NCI-H2081 treated with DMSO at 0.1 percent for 48 hours (cell line): ENCODE measurements at places on chromosomes 16 and 17.

DNA sequence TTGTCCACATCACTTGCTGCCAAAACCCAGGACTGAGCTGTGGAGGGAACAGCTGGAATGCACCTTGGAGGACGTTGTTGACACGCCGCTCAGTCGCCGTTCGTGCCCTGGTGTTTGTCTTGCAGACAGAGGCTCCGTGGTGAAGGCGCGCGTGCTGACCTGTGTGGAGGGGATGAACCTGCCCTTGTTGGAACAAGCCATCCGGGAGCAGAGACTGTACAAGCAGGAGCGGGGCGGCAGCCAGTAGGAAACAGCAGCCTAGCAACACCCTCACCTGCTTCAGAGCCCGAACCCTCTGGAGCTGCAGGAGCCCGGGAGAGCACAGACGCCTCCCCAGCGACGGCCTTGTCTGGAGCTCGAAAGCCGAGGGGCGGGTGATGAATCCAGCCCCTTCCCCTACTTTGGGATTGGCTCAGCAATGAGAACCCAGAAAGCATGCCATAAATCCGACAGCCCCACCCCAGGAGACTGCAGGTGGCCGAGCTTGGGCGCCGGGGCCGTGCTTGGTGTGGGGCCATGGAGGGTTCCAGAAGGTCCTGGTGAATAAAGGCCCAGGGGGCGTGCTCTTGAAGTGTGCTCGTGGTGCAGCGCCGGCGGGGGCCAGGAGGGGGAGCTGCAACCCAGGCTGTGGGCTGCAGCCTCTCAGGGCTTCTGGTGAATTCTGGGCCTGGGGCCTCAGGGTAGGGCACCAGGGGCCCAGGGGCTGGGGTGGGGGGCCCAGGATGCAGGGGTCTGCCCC, 470 bp upstream of the CDK3 start:
- no peak for DNase-seq

DNA sequence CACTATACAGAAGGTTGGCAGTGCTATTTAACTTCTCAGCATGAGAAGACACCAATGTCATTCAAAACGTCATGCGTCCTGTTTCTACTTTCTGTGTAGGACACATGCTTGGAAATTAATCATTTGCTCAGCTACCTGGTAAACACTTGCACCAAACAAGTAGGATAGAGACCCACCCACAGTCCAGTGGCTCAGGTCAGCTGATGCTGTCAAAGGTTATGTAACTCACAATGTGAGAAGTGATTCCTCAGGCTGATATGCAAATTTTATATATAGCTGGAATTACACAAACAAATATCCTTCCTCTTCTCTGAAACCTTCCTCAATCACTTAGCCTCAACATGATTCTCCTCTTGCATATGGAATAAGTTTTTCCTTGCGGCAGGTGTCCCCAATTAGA, 59.6 kb downstream of the ZZEF1 start:
- no peak for DNase-seq

- DNase-seq = no peak
Measured at GRCh38 chr16:54890381-54890780, 40.3 kb upstream of the IRX5 start.

- no peak for DNase-seq
Measured at GRCh38 chr17:77429969-77430752, 289.4 kb downstream of the SEC14L1 start.

- no peak for DNase-seq
Measured at GRCh38 chr16:11582157-11582814, 4.4 kb downstream of the LITAF start.

GRCh38 chr16:65305266-65305959, 183.6 kb upstream of the CDH11 start:
- no peak for DNase-seq
